ENCODE measurements at places on chromosomes 4 and X.

DNA sequence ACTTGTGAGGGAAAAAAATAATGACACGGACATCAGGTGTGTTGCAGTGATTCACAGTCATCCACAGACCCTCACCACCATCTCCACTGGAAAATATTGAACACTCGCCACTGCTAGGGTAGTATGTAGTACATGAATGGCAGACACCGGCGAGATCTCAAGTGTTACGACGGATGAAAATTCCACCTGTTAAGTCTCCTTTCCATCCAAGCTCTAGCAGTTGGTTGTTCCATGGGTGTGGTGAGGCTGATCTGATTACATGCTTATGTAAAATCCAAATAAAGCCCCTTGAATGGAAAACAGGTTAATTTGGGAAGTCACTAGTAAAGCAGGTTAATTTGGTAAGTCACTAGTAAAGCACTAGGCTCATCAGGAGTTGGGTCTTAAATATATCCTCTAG, 1.1 kb upstream of the ARMCX4 start:
- DNase-seq, result no peak

DNA sequence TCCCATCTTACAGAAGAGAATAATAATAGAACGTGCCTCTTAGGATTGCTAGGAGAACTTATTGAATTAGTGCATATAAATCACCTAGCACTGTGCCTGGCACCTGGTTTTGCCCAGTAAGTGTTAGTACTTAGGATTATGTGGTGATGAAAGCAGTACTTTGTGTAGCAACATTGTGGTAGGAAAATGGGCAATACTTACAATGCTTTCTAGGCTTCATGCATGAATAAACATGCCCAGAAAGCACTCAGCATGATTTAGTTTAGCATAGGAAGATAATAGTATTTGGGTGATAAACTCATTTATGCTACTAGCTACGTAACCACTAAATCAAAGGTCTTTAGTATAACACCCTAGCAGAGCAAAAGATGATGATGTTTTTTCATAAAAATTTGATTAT, 105.6 kb downstream of the NEUROG2 start:
- no peak for DNase-seq

- DNase-seq, result no peak
Observed at GRCh38 chr4:185143601-185143969, 519 bp downstream of the SLC25A4 start.

- DNase-seq, result peak; percentile 40
Observed at GRCh38 chrX:47311932-47312774, 58.2 kb upstream of the ZNF157 start.

DNA sequence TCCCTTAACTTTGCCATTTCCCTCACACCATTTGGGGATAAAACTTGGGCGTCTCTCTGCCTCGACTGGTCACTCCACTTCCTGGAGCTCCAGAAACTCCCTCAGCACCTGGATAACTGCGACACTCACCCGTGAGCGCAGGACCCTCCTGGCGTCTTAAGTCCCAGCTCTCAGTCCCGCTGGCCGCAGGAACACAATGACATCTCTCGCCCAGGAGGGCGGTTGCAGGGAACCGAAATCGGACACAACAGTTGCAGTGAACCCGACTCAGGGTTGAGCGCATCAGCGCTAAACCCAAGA, 370.9 kb upstream of the SMIM31 start:
- DNase-seq, result no peak

- no peak for DNase-seq
Observed at GRCh38 chrX:126770179-126770578, 49.4 kb upstream of the PRR32 start.

DNA sequence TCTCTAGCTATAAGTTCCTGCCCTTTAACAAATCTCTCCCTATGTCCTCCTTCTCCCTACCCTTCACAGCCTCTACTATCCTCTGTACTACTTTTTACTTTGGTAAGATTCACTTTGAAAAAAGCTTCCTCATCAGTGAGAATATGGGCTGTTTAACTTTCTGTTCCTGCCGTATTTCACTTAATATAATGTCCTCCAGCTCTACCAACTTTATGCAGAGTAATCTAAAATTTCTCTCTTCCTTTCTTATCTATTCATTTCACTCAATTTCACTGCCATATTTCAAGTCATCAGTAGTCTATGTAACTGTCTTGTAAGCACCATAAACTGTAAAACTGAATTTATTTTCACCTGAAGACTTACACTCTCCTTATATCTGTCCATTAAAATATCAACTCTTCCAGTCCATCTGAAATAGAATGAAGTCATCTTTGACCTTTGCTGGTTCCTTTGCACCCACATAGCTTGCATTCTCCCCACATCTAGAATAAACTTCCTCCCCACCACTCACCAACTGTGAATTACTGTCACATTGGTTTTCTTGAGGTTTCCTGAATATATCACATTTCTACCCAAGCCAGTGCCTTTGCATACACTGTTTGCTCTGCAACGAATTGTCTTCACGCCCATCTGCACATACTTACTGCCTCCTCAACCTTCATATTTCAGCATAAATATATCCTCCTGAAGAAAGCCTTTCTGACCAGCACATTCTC, 54.6 kb downstream of the ARAP2 start:
- no peak for DNase-seq

All from activated T-cell treated with anti-CD3 and anti-CD28 coated beads, Interleukin-2, amount 50 U/mL, for 1 hour (primary cell).